ENCODE measurements at places on chromosomes 1 and 21. TPM values are rescaled to one million over a fixed set of nuclear protein-coding genes. Genes with fewer than 3 reads are reported as not detected.

The ACTN2 gene
- not detected for total RNA-seq

The AHDC1 gene
- 47.0 TPM for total RNA-seq

The LRIG2 gene
- total RNA-seq: 23.7 TPM

The C1QB gene
- 1.3 TPM for total RNA-seq

The SPRR4 gene
- not detected for total RNA-seq

The TEDDM1 gene
- total RNA-seq: not detected

The CCDC190 gene
- total RNA-seq: not detected

The TARBP1 gene
- 37.5 TPM for total RNA-seq

- no peak for DNase-seq
These were observed 450.2 kb downstream of the KIF26B start for GRCh38 chr1:245604979-245605378.

- DNase-seq: no peak
These were observed 22.3 kb upstream of the PEX19 start for GRCh38 chr1:160307118-160307791.

DNA sequence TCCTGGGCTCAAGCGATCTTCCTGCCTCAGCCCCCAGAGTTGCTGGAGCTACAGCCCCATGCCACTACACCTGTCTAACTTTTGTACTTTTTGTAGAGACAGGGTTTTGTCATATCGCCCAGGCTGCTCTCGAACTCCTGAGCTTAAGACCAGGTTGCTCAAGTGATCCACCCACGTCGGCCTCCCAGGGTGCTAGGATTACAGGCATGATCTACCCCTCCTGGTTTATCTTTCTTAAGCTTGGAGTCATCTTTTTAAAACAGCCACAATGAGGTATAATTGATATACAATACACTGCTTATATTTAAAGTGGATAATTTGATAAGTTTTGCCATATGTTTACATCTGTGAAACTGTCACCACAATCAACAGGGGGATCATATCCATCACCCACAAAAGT is 25.4 kb upstream of the WDR26 start:
- DNase-seq: no peak

- no peak for DNase-seq
These were observed 239.0 kb downstream of the LMX1A start for GRCh38 chr1:165117482-165117881.

DNA sequence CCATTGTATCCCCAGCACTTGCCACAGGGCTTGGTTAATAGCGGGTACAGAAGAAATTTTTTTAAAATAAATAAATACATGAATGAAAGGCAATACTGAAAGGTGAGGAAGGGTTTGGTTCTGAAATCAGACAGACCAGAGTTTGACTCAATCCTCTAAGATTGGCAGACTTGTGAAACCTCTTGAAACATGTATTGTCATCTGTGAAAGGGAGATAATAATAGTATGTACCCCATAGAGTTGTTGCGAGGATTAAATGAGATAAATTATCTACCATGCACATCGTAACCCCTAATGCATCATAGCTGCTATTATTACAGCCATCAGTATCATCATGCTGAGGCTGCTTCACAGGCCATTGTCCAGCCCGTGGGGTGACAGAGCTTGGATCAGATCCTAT is 41.4 kb downstream of the S1PR1 start:
- no peak for DNase-seq

DNA sequence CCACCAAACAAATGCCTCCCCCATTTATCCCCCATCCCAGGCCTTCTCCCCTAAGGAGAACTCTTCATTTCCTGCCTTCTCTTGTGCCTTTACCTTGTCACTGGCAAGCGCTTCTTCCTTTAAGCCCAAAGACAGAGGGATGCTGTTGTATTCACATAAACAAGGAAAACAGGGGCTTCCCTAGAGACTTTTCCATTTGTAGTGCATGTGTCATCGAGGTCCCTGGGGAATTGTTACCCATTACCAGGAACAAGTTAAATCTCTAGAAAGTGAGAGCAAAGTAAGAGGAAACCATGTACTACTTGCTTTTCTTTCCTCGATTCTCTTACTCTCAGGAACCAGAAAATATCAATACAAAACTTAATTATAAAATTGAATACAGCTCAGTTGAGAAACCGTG is 114.4 kb upstream of the DPT start:
- DNase-seq: no peak

GRCh38 chr1:90262286-90262685 is 267.4 kb downstream of the ZNF326 start:
- no peak for DNase-seq

DNA sequence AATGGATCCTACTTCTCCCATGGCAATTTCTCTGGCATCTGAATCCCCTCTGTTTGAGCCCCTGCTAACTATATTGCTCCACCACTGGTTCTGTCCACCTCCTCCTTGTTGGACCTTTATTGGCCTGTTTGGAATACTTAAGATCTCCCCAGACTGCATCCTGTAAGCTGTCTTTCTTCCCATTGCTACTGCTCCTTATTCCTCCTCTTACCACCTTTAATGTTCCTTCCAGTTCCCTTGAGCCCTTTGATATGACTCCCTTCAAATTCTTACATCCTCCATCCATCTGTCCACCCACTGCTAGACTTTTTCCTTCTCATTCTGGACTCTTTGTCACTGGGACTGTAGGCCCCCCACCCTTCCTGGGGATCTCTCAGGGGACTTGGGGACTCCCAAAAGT is 31.0 kb downstream of the LRIG2 start:
- DNase-seq: no peak

DNA sequence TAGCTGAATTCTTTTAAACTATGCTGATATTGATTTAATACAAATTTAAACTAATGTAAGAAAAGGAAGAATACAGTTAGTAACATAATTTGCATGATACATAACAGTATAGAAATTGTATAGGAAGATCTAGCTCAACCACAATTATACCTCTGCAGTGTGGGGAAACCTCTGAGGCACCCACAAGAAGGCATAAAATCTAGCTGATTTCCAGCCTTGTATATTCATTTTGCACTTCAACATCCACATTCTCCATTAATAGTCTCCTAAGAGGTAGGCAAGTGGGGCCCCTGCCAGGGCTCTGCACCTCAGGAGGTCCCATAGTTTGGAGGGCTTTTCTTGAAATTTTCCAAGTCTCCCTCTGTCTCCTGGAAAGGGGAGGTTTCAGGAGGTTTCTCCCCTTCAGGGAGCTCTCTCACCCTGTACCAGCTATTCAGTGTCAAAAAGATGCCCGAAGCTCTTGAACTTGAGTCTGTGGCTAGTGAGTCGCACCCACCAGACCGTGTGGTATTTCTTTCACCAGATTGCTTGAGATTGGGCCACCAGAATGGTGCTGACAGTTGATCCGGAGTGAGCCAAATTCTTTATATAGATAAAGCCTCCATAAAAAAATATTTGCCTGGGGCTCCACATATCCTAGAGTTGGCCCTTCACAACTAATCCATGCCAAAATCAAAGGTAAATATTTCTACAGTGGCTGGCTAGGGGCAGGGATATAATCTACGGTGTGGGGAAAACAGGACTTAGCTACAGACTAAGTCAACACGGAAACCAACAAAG is 108.2 kb downstream of the TIAM1 start:
- DNase-seq: no peak

- DNase-seq: no peak
These were observed 134.6 kb upstream of the DPYD start for GRCh38 chr1:98055457-98055856.

- peak; percentile 24 for DNase-seq
These were observed 7.5 kb upstream of the FOXO6 start for GRCh38 chr1:41353744-41354143.

DNA sequence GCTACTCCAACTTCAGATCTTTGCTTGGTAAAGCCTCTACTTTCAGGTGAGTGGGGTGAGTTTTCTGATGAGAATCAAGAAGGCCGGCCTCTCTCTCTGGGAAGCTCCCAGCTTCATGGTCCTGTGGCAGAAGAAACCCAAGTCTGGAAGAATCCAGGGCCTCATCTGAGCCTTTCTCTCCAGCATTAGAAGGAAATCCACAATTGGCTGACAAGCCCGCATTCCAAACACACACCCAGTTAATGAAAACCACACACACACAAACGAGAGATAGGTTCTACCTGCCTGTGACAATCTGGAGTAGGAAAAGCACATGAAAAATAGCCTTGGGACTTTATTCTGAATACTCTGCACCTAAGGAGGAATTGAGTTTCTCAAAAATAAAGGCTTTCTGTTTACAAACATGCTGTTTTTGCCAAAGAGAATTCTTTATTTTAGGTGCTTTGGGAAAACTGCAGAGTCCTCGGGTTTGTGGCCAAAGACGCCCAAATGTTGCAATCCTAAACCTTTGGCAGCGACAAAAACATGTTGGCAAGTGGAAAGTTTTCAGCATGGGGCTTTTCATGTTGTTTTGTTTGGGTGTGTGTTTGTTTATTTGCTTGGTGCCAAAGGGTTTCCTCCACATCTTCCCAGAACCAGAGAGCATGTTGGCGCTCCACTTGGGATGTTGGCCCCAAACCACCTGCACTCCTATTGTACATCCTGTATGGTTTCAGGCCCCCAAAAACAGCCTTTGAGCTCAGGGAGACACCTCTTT is 216.2 kb downstream of the SETD4 start:
- no peak for DNase-seq

GRCh38 chr1:90313778-90314177 is 318.9 kb downstream of the ZNF326 start:
- DNase-seq: no peak

DNA sequence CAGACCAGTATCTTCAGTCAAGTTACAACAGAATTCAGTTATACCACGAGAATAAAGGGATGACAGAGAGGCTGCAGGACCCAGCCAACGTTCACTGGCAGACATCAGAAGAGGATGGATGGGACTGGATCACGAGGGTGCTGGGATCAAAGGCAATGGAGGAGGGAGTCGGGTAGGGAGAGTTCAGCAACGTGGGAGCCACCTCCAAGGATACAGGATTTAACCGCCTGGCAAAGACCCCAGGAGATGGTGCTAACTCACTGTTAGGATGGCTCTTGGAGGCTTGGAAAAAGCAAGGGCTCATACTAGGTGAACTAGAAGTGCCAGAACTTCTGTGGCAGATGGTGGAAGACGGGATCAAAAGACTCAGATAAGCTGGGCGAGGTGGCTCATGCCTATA is 99.1 kb upstream of the DISP3 start:
- DNase-seq: no peak

- no peak for DNase-seq
These were observed 545.2 kb downstream of the MRPL39 start for GRCh38 chr21:25062061-25062460.

GRCh38 chr1:13900583-13900982 is 200.6 kb downstream of the PRDM2 start:
- no peak for DNase-seq

GRCh38 chr1:100516857-100517256 is 21.1 kb upstream of the GPR88 start:
- no peak for DNase-seq

All from natural killer cell (primary cell).